ENCODE measurements at places on chromosomes 11 and 22.

DNA sequence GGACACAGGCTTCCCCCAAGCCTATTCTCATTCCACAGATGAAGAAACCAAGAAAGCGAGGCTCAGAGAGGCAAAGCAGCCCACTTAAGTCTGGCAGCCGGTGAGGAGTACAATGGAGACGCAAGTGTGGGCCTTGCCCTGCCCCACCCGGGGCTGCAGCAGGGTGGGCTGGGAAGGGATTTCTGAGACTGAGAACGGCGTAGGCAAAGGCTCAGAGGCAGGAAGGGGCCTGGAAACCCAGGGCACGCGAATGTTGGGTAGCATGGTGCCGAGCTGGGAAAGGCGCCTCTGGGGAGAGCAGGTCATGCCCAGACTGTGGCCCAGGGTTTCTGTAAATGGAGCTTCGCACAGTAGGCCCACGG lies 47.5 kb upstream of the SHISAL1 start:
- DNase-seq = no peak

DNA sequence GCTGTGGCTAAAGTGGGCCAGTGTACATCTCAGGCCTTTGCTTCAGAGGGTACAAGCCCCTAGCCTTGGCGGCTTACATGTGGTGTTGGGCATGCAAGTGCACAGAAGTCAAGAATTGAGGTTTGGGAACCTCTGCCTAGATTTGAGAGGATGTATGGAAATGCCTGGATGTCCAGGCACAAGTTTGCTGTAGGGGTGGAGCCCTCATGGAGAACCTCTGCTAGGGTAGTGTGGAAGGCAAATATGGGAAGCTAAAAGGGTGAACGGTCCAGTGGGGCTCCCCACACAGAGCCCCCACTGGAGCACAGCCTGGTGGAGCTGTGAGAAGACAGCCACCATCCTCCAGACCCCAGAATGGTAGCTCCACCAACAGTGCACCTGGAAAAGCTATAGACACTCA lies 28.5 kb upstream of the PGR start:
- DNase-seq = no peak

- DNase-seq = no peak
Observed at GRCh38 chr11:108614086-108614485, 20.5 kb upstream of the EXPH5 start.

DNA sequence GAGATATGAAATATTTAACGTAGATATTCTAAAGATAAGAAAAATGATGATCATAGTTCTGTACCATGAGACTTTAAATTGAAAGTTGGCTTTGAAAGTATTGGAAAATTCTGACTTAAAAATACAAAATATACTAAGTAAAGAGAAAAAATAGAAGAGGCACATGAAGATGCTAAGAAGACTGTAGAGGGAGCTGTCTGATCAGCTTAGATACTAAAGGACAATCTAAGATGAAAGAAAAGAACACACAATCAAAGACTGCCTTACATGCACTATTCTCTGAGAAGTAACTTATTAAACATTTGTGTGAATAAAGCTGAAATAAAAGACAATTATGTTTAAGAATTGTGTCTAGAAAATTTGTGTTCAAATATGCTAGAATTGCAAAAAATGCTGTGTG lies 55.1 kb downstream of the RBMXL2 start:
- DNase-seq = no peak

DNA sequence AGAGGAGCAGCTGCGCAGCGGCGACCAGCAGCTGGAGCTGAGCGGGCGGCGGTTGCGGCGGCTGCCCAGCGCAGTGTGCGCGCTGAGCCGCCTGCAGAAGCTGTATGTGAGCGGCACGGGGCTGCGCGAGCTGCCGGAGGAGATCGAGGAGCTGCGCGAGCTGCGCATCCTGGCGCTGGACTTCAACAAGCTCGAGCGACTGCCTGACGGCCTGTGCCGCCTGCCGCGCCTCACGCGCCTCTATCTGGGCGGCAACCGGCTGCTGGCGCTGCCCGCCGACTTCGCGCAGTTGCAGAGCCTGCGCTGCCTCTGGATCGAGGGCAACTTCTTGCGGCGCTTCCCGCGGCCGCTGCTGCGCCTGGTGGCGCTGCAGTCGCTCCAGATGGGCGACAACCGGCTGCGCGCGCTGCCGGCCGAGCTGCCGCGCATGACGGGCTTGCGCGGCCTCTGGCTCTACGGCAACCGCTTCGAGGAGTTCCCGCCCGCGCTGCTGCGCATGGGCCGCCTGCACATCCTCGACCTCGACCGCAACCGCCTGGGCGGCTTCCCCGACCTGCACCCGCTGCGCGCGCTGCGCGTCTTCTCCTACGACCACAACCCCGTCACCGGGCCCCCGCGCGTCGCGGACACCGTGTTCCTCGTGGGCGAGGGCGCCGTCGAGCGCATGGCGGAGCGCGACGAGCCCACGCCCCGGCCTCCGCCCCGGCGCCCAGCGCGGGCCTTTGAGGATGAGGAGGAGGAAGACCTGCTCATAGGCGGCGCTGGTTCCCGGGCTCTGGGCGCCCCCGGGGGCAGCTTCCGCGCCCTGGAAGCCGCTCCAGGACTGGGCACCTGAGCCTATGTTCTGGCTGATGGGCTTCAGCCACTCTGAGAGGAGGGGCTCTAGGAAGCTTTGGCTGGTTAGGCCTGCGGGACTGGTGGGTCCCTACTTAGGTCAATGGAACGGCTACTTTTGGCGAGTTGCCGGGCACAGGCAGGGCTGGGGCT lies 787 bp downstream of the LRRC10B start:
- no peak for DNase-seq
